Stimulated activated CD4-positive, alpha-beta T cell treated with anti-CD3 and anti-CD28 coated beads, TNF-alpha, amount 100 ng/mL, for 1 hour (primary cell): ENCODE measurements at places on chromosomes 5 and 9.

- DNase-seq, result no peak
Measured at GRCh38 chr9:100474082-100474923, 1.4 kb downstream of the TMEFF1 start.

GRCh38 chr5:142508591-142508990 is 177.3 kb downstream of the FGF1 start:
- no peak for DNase-seq

GRCh38 chr5:177478711-177479646 is 5.5 kb upstream of the DBN1 start:
- DNase-seq, result no peak

- DNase-seq, result no peak
Measured at GRCh38 chr5:102453716-102454115, 45.1 kb downstream of the SLCO6A1 start.

DNA sequence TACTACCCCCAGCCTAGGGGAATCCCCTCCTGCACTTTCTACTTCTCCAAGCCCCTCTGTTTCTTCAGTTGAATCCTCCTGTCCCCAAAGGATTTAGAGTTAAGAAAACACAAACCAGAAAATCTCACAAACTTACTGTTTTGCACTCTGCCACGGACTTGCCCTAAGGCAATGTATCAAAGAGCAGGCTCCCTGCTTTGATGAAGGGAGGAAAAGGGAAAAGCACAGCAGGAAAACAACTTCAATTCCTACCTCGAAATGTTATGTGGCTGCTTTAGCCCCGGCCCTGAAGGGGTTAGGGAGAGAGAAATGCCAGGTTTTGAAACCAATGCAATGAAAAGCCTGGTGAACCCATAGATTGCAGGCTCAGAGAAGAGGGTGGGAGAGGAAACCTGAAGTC is 254.7 kb downstream of the MAN2A1 start:
- no peak for DNase-seq

- DNase-seq, result no peak
Measured at GRCh38 chr9:92328225-92328624, 2.5 kb downstream of the CENPP start.

DNA sequence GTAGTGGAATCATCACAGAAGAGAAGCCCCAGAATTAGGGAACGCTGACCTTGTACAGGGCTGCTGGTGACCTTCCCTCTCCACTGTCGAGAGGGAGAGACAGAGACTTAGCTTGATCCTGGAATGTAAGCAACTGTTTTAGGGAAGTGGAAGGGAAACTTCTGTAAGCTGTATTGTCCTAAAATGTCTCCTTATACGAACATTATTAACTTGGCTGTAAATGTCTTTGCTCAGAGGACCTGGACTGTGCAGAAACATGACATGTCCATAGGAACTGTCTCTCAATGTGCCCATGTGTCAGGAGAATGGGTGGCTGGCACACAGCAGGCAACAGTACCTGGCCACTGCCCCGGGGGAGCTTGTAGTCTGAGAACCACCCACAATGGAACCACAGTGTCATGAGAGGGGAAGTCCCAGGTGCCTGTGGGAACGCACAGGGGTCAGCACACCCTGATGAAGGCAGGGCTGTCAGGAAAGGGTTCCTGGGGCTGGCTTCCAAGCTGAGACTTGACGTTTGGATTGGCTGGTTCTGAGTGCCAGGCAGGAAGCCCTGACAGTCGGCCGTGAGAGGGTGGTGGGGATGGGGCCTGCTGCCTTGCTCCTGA is 34.0 kb downstream of the DAP start:
- no peak for DNase-seq

GRCh38 chr5:176400382-176401156 is 12.0 kb downstream of the HIGD2A start:
- no peak for DNase-seq
